ENCODE measurements at places on chromosomes 11 and 22. TPM values are rescaled to one million over a fixed set of nuclear protein-coding genes. Genes with fewer than 3 reads are reported as not detected.

- no peak for DNase-seq
- H3K27me3 ChIP-seq: no peaks in the 10 kb centered on the region
- no peaks in the 10 kb centered on the region for H3K36me3 ChIP-seq
- H3K4me3 ChIP-seq: no peak overlapping the region
- peaks cover 51% of the 10 kb centered on the region for H3K4me1 ChIP-seq
Observed at GRCh38 chr11:114080769-114081168, 21.3 kb downstream of the ZBTB16 start.

DNA sequence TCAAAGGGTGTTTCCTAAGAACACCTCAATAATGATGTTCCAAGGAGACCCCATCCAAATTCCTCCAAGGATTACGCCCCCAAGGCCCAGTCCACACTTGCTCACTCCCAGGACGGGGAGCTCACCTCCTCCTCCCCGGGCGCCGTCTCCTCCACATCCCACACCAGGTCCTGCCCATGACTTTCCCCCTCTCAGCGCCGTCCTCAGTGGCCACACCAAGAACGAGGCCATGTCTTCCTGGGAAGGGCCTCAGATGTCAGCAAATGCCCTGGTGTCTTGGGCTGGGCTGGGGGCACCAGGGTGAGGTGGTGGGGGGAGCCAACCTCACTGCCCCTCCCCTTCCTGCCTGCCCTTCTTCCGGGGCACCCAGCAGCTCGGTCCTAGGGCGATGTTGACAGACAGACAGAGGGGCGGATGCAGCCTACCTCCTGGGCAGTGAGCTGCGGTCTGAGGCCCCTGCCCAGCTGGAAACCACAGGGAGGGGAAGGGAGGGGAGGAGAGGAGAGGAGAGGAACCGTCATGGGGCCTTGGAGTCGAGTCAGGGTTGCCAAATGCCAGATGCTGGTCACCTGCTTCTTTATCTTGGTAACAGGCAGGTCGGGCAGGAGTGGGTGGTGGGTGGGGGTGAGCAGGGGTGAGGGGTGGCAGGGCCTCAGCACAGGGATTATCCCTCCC lies at the start of the genes C11orf21 and TSPAN32:
TSS of gene C11orf21 (minus strand) at position 288 of the 675 bp plus-strand sequence. CDS start at position 178, 110 bp downstream.
TSS of gene TSPAN32 (plus strand) at position 383 of the 675 bp plus-strand sequence. CDS start at position 520, 137 bp downstream.
- no peaks in the 10 kb centered on the region for H3K36me3 ChIP-seq
- H3K27me3 ChIP-seq: no peaks in the 10 kb centered on the region
- peaks cover 19% of the 10 kb centered on the region for H3K4me1 ChIP-seq
- DNase-seq: no peak
- H3K4me3 ChIP-seq: no peak within 1 kb of the TSS
- no peak within 1 kb of the TSS for H3K27ac ChIP-seq

DNA sequence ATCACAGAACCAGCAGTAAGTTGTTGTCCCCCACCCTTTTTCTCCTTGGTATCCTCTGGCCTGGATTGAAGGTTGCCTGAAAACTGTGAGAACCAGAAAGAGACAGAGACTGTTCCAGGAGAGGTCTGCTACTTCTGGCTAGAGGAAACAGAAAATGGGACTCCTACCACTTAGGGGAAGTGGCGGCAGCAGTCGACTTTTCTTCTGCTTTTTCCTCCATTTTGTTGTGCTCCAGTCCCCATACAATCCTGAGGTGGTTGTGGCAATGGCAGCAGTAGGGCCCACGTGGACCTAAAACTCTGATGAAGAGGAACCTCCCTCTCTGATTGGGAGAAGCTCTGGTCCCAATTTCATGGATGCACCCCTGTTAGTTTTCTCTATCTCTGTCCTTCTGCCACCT lies 76.0 kb upstream of the SORL1 start:
- no peak for DNase-seq
- H3K27ac ChIP-seq: no peak overlapping the region
- no peak overlapping the region for H3K4me3 ChIP-seq
- H3K27me3 ChIP-seq: no peaks in the 10 kb centered on the region

DNA sequence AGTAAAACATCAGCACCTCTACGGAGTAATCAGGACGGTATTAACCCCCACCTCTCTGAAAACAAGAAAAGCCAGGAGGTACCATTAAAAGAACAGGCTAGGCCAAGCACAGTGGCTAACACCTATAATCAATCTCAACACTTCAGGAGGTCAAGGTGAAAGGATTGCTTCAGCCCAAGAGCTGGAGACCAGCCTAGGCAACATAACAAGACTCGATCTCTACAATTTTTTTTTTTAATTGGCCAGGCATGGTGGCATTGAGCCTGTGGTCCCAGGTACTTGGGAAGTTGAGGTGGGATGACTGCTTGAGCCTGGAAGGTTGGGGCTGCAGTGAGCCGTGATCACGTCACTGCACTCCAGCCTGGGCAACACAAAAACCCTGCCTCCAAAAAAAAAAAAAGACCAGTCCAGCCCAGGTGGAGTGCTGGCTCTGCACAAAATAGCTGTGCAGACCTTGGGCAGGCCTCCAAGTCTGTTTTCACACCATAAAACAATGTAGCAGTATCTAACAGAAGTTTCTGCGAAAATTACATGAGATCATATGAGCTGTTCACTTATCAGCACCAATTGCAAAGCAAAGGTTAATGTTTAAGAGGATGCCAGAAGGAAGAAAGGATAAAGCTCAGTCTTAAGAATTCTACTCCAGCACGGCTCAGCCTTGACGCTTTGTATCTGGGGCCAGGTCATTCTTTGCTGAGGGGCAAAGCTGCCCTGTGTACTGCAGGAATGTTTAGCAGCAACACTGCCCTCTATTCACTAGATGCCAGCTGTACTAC lies 14.8 kb downstream of the CHKA start:
- H3K4me3 ChIP-seq: no peak overlapping the region
- H3K27ac ChIP-seq: peak overlapping the region; percentile 40
- H3K4me1 ChIP-seq: peaks cover 7% of the 10 kb centered on the region
- H3K27me3 ChIP-seq: no peaks in the 10 kb centered on the region
- no peaks in the 10 kb centered on the region for H3K36me3 ChIP-seq

PIWIL4 gene
- 3.4 TPM for total RNA-seq
